Activated naive CD8-positive, alpha-beta T cell treated with anti-CD3 and anti-CD28 coated beads, Interleukin-2, amount 50 U/mL, for 16 hours (primary cell): ENCODE measurements at places on chromosomes 3 and 15.

DNA sequence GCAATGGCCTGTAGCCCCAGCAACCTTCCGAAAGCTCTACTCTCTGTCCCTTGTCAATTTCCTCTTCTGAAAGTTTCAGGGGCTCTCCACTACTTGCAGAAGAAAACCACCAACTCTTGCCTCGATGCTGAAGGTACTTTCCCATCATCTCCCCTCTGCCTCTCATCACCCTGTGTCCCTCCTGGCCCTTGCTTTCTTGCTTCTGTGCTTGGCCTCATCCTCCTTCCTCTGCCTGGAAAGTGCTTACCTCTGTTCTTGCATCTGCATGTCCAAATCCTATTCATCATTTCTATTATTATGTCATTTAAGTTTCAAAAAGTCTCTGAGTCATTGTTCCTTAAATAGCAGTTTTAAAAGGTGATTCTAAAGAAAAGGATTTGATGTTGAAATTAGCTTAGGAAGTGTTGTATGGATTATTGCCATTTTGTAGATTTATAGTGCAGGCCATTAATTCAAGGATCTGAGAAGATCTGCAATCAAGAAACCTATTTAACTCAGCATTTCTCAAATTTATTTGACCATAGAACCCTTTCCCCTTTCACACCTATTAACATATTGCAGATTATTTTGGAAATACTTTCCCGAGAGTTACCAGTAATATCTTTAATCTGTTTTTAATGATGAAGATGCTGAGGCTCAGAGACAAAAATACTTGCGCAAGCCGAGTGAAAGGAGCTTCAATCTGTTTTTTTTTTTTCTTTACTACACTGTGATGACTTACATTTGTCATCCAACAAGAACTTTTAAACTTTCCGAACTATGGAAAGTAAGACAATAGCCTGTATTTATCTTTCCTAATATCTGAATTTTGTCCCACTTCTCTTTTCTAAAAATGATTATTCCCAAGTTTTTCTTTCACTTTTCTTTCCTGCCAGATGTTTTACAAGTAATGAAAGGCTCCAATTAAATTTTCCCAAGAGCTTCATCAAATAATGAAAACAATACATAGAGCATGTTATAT lies 22.3 kb upstream of the CFAP161 start:
- no peak for DNase-seq

DNA sequence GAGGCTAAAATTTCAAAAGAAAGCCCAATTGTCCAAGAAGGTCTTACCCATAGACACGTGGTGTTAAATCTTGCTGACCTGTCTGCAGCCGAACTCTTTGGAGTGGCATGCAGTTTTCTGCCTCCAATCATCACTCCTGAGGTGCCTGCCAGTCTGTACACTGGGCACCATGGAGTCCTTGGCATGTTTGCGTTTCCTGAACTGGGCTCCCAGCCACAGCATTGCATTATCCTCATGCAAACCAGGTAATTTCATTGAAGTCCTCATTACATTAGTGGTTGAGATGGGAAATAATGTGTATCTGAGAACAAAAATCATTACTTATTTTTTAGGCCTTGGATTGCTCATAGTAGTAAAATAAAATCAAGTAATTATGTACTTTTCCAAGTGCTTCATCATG lies 152.3 kb downstream of the AKAP13 start:
- no peak for DNase-seq

GRCh38 chr3:121895121-121895520 lies 920 bp downstream of the SLC15A2 start:
- no peak for DNase-seq

- no peak for DNase-seq
These were observed 187.5 kb downstream of the SPATA16 start for GRCh38 chr3:172953571-172953970.

GRCh38 chr15:37109872-37110572 lies 9.7 kb upstream of the MEIS2 start:
- no peak for DNase-seq

DNA sequence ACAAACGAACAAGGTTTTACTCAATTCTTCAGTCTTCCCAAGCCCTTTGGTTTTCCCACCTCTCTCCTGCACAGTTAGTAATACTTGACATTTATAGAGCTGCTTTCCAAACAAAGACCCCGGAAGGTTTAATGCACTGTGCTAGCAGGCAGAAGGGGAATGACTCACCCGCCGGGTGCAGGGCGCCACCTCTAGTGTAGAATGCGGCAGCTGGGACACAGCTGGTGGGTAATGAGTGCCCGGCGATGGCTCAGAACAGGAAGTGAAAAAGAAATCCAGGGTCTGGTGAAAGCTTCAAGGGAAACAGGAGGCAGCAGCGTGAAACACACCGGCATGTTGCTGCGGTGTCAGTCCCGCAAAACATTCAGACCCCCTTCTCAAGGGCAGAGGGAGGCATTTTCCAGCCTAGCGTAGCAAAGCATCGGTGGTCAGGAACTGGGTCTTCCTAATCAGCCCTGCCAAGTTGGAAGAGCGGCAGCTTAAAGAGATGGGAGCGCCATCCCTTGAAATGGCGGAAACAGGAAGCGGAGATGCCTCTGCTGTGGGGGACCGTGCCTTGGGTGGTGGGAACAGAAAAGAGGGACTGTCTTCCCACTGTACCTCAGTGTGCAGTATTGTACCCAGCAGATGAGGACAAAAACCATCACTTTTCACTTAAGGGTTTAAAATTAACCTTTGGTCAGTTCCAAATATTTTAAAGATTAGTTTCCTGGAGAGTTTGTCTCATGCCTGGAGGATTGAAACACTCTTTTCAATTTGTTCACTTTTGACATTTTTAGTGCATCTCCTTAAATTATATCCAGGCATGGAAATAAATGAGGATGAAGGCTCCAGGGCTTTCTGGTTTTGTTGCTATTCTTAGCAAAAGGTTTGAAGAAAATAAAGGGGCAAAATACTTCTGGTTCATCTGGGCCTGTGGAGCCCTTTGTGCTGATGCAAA lies 160.7 kb upstream of the MCTP2 start:
- DNase-seq, result no peak

DNA sequence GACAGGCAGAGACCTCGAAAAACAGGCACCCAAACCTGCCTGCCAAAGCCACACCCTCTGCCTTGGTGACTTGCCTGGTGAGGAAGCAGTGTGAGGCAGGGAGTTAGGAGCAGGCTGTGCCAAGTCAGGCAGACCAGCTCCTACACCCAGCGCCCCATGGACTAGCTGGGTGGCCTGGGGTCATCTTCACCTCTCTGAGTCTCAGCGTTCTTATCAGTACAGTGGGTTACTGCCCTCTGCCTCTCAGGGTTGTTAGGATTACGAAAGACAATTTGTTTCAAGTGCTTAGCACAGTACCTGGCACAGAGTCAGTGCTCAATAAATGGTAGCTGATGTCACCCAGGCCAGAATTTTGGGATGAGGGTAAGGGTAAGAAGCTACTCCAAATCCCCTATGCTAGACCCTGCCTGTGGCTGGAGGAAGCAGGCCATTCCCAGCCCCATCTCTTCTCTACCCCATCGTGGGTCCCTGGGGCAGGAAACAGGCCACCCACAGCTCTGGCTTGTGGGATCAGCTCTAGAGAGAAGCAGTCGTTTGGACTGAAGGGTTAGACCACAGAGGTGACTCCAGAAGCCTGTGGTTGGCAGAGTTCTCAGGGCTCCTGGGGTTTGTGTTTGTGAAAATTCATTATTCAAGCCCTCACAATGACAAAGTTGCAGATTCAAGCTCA lies 10.1 kb downstream of the SLC51B start:
- no peak for DNase-seq

DNA sequence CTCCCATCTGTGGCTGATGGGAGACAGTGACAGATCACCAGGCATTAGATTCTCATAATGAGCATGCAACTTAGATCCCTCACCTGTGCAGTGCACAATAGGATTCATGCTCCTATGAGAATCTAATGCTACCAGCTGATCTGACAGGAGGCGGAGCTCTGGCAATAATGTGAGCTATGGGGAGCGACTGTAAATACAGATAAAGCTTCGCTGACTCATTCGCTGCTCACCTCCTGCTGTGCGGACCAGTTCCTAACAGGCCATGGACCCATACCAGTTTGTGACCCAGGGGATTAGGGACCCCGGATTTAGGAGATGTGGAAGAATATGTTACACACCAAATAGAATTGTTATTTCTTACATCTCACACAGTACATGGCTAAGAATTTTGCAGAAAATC lies 6.7 kb downstream of the ARGFX start:
- DNase-seq, result no peak

GRCh38 chr3:127915115-127915936 lies at the start of gene KBTBD12:
Gene KBTBD12, plus strand, starts transcription at chr3:127915232. Its CDS starts 7,830 bp downstream, at chr3:127923062.
- DNase-seq, result no peak

DNA sequence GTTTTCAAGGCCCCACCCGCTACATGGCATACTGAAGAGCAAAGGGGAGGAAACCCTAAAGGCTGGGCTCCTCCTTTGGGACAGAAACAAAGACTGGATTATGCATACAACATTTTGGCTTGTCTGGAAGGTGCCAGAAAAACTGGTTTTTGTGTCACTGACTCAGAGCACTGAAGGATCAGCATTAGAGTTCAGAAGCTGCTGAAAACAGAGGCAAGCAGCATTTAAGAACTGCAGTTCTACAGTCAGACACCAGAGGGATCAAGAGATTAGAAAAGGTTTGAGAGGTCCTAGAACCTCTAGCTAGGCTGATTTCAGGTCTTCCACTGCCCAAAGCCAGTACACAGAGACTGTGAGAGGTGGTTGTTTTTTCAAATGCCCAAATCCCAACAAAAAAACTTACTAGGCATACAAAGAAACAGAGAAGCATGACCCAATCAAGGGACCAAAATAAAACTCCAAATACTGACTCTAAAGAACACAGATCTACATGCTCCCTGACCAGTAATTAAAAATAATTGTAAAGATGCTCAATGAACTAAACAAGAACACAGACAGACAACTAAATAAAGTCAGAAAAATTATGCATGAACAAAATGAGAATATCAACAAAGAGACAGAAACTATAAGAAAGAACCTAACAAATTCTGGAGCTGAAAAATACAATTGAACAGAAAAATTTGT lies 91.2 kb downstream of the SENP2 start:
- no peak for DNase-seq

GRCh38 chr15:58957101-58957973 lies 23.9 kb upstream of the SLTM start:
- peak; percentile 30 for DNase-seq

- DNase-seq, result no peak
These were observed 36.1 kb downstream of the PBRM1 start for GRCh38 chr3:52649461-52650210.
